GM20000 (cell line): ENCODE measurements at places on chromosomes 3 and 15.

DNA sequence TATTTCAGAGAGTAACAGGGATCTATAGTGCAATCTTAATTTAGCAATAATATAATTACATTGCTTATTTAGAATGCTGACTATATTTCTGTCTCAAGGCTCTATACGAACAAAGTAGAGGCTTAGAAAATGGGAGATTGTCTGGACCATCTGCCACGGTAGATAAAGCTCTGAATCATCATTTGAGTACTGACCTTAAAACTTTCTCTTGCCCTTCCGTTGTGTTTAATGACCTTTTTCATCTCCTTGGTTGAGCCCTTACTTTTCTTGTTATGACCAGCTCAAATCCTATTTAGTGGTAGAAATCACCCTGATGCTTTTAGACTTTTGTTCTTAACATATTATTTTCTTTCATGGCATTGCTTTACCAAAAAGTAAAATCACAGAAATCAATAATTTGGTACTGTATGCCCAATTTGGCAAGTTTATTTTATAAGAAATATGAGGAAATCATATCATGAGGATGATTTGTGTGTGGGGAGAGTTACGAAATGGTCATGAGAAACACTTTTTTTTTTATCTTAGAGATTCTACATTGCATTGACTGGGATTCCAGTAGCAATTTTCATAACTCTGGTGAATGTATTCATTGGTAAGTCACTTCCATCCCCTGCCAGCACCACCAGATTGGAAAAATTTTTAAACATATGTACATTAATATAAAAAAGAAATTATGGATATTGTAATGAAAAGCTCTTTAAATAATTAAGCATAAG, 11.0 kb downstream of the NDUFB5 start:
- no peak for DNase-seq

DNA sequence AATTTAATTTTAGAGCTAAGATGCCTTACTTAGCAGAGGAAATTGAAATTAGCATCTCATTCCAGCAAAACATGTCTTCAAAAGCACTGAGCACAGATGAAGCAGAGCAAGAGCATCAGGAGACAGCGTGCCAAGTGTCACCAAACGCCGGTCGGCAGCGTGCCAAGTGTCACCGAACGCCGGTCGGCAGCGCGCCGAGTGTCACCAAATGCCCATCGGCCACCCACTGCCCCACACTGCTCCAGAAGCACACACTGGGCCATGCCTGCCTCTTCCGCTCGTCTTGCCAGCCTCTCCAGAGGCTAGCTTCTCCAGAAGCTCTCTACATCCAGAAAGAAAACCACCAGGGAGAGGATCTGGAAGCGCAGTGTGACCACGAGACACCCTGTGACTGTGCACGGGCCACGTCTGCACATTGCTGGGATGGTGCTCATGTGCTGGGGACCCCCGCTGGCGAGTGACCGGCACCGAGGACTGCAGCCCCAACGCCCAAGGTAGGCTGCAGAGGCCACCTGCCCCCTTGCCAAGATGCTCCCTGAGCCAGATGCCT, 37.8 kb downstream of the CYFIP1 start:
- no peak for DNase-seq

DNA sequence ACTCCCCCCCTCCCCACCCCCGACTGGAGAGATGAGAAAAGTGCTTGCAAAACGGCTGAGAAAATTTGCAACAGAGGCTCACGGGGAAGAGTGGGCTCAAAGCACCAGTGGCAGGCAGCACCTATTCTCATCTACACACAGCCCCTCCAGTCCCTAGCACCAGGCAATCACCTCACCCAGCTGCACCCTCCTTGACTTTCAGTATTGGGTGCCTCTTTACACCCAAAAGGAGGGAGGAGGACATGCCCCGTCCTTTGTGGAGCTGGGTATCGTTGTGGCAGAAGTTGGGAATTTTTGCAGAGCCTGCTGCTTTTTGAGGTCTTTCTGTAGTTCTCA, 182.8 kb upstream of the TOPAZ1 start:
- DNase-seq = no peak

- no peak for DNase-seq
These were observed 26.2 kb downstream of the LARP6 start for GRCh38 chr15:70827721-70828120.

- peak; percentile 67 for DNase-seq
These were observed 262.0 kb upstream of the UMPS start for GRCh38 chr3:124467980-124468902.
